ENCODE measurements at places on chromosomes 7 and 10.

DNA sequence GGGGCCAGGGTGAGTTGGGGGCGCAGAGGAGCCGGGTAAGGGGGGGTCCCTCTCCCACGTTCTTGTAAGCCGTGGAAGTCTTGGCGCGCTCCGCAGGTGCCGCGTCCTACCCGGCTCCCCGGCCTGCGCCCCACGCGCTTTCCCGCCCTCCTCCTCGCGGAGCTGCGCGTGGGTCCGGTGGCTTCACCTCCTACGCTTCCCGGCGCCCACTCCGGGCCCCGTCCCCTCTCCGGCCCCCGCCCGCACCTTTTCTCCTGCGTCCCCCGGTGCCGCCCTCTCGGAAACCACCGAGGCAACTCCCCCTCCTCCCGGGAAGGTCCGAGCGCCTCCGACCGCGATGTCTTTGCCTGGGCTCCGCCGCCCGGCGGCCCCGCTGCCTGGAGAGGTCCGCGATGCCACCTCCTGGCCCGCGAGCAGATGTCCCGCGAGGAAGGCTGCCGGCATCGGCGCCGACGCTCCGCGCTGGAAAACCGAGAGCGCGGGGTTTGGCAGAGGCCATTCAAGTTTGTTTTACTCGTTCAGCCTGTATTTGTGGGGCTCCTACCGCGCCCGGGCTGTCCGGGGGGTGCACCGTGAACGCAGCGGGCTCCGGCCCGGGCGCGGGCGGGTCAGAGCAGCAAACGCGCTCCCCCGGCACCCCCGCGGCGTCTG, 2.4 kb upstream of the NKX6-2 start:
- DNase-seq = no peak

- DNase-seq = no peak
Measured at GRCh38 chr7:126953461-126953860, 299.3 kb downstream of the GRM8 start.

- DNase-seq = no peak
Measured at GRCh38 chr7:74074770-74075169, 8.8 kb upstream of the LIMK1 start.

DNA sequence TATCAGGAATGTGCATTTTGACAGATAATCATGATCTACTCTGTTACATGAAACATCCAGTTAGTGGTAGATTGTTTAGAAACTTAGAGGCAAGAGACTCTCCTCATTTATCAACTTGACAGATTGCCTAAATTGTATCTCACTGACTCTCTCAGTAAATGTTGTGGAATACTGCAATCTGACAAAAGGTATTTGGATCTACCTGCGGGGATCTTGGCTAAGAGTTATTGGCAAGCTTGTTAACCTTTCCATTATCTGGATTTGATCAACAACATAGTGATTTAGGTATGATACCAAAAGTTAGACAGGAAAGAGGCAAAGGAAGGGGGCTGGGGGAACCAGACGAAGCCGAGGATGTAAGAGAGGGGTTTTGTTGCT, 2.0 kb downstream of the VSTM2A start:
- DNase-seq = no peak

GRCh38 chr10:1598393-1599153, 138.8 kb downstream of the ADARB2 start:
- no peak for DNase-seq

DNA sequence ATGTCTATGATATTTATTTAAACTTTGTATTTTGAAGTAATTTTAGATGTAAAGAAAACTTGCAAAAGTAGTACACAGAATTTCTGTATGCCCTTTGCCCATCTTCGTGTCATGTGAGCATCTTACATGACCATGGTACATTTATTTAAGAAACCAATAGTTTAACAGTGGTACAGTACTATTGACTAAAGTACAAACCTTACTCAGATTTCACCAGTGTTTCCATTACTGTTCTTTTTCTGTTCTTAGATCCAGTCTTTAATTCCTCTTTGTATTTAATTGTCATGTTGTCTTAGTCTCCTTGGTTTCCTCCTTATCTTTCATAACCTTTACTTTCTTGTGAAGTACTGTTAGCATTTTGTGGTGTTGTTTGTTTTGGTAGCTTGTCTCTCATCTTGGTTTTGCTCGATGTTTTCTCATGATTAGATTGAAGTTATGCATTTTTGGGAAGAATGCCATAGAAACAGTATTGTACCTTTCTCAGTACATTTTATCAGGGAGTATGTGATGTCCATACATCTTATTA, 24.1 kb downstream of the TAX1BP1 start:
- no peak for DNase-seq

DNA sequence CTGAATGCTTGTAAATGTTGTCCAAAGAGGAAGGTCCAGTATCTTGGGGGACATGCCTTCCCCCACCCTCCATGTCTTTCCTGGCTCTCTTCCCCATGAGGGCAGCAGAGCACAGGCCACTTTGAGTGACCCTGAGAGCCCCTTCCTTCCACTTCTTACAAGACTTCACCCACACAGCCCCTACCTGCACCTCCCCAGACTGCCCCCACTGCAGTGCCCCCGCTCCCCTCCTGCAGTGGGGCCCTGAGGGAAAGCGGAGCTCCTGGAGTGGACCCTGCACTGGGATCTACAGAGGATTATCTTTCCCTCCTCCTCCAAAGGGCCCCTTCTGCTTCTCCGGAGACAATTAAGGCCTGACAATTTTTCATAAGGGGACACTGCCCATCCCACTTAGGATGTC, 326.8 kb downstream of the TCERG1L start:
- no peak for DNase-seq

GRCh38 chr7:151809864-151810170, 67.1 kb downstream of the PRKAG2 start:
- DNase-seq = no peak
